Naive thymus-derived CD8-positive, alpha-beta T cell (primary cell): ENCODE measurements at places on chromosomes 5 and 9. TPM values are rescaled to one million over a fixed set of nuclear protein-coding genes. Genes with fewer than 3 reads are reported as not detected.

ZNF618 gene
- 0.68 TPM for total RNA-seq

ZNF300 gene
- 4.8 TPM for total RNA-seq

MCC gene
- 2.9 TPM for total RNA-seq

GPR151 gene
- total RNA-seq, result not detected

DNA sequence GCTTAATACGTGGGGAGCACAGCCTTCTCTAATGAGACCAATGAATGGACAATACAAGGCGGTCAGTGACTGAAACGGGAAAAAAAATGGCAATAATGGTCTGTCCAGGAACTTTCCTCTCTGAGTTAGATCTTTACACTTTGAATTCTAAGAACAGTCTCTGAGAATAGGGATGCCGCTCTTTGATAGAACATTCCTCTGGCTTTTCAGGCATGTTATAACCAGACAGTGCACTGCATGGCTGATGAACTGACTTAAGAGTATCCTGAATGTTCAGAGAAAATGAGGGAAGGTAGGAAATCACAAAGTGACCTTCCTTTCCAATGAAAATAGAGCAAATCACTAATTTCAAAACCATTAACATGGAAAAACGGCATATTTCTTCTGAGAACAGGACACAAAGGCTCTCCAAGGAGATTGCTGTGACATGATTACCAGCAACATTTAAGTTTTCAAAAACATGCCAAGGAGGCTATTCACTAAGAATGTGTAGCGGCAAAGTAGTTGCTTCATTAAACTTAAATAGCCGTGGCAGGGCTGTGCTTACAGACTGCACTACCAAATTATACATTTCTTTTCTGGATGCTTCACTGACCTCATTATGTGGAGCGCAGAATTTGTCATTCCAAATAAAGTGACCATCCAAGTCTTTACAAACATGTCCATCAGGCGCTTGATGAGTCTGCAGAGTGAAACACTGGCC lies 105.9 kb downstream of the MARCHF3 start:
- no peaks in the 10 kb centered on the region for H3K36me3 ChIP-seq
- H3K4me3 ChIP-seq, result no peak overlapping the region
- peaks cover 10% of the 10 kb centered on the region for H3K4me1 ChIP-seq
- no peaks in the 10 kb centered on the region for H3K27me3 ChIP-seq

DNA sequence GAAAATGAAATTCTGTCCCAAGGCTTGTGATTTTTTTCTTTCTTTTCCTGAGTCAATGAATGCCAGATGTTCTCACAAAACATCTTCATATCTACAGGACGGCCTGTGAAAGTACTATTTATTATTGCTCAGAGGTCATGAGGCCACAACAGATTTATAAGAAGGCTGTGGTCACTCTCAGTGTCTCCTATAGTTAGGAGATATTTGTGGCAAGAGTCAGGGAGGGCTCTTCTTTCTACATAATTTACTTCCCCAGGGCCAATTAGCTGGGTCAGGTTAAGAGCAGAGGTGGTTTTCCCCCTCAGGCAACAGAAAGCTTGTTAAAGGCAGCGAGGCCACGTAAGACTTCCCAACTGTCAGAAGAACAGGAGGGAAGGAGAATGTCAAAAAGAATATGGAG lies 248.7 kb downstream of the SLIT3 start:
- H3K27ac ChIP-seq, result no peak overlapping the region
- H3K36me3 ChIP-seq, result no peaks in the 10 kb centered on the region
- H3K4me3 ChIP-seq, result no peak overlapping the region
- DNase-seq, result no peak
- H3K27me3 ChIP-seq, result peaks cover 7% of the 10 kb centered on the region

DNA sequence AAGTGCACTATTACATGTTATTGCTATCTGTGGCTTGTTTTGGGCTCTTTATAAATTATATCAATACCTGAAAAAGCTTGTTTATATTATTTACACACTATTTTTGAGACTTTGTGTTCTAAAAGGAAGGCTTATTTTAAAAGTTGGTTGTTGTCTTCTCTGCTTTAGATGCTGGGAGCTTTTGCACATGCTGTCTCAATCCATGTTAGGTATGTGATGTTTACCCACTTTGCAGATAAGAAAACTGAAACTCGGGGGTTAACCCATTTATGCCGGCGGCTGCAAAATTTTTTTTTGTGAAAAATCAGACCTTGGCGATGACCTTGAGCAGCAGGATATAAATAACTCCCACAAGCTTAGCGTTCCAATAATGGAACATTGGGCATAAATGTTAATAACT lies 212.9 kb downstream of the RANBP17 start:
- H3K4me1 ChIP-seq, result no peaks in the 10 kb centered on the region
- H3K36me3 ChIP-seq, result no peaks in the 10 kb centered on the region
- DNase-seq, result no peak
- no peak overlapping the region for H3K27ac ChIP-seq

GRCh38 chr5:5079876-5080275 lies 60.3 kb upstream of the ADAMTS16 start:
- DNase-seq, result no peak
- no peaks in the 10 kb centered on the region for H3K4me1 ChIP-seq
- H3K27ac ChIP-seq, result no peak overlapping the region
- H3K4me3 ChIP-seq, result no peak overlapping the region

DNA sequence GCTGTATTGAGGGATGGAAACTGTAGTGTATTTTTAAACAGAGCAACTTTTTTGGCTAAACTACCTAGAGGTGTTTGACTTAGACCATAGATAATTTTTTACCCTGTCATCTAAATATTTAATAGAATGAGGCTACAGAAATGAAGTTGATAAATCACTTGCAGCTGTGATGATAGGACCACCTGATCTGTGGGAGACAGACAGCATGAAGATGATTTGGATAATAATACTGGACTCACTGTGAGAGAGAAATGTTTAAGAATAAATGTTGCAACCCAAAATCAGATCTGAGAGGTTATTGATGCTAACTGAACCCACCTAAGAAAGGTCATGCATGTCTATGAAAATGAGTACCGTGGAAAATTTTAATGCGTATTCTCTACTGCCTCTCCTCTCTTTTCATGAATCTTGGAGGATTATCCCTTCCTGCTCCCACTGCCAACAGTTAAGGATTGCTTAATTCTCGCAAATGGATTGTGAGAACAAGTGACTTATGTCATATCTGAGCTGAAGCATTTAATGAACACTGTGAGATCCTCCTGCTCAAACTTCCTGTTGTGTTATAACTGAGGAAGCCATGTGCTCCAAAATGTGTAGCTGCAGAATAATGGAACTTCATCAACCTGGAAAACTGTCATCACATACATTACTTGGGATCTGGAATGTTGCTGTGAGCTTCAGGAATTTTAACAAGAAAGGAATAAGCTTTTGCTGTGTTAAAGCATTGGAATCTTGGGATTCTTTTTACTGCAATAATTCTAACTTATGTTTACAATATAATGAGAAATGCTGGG lies 617.9 kb upstream of the CDH18 start:
- H3K4me3 ChIP-seq, result no peak overlapping the region
- H3K36me3 ChIP-seq, result no peaks in the 10 kb centered on the region
- no peaks in the 10 kb centered on the region for H3K4me1 ChIP-seq
- no peak overlapping the region for H3K27ac ChIP-seq

GRCh38 chr9:125966466-125966865 lies 219.3 kb downstream of the PBX3 start:
- H3K27me3 ChIP-seq, result no peaks in the 10 kb centered on the region
- H3K4me1 ChIP-seq, result no peaks in the 10 kb centered on the region
- H3K27ac ChIP-seq, result no peak overlapping the region
- DNase-seq, result no peak
- H3K4me3 ChIP-seq, result no peak overlapping the region
- H3K36me3 ChIP-seq, result peaks cover 43% of the 10 kb centered on the region

DNA sequence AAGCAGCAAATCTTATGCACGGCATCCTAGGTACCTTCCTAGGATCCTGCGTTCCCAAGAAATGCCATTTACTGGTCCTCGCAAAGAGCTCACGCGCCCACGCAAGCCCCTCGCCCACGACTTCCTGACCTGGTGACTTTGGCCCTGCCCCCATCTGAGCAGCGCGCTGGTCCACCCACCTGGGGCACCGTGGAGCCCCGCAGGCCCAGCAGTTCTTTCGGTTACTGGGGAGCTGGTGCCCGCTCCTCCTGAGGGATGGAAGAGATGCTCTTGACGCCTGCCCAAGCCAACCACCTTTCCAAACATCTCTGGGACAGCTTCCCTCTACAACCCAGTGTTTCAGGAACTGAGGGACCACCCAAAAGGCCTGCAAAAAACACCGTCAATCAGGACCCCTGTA lies 16.7 kb downstream of the EQTN start:
- H3K27ac ChIP-seq, result no peak overlapping the region
- peaks cover 29% of the 10 kb centered on the region for H3K27me3 ChIP-seq
- no peak for DNase-seq

- DNase-seq, result no peak
- peaks cover 11% of the 10 kb centered on the region for H3K27me3 ChIP-seq
- no peak overlapping the region for H3K27ac ChIP-seq
- no peaks in the 10 kb centered on the region for H3K4me1 ChIP-seq
- H3K4me3 ChIP-seq, result no peak overlapping the region
These were observed 371.4 kb downstream of the PSAT1 start for GRCh38 chr9:78668148-78668832.

TAF11L4 gene
- total RNA-seq, result not detected

NMUR2 gene
- total RNA-seq, result not detected

PPP1R26 gene
- total RNA-seq, result 0.22 TPM

DNA sequence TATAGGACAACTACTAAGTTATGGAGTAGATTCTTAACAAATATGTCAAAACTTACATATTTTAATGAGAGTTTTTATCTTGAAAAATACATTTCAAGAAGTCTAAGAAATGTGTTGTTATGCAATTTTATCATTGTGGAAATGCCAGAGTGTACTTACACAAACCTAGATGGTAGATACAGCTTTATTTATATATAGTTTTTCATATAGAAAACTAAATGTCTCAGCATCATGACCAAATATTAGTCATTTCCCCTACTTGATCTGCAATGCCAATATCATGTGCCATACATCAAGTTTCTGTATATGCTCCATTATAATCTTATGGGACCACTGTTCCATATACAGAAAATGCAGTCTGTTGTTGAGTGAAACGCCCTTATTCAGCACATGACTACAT lies 28.7 kb downstream of the CAST start:
- H3K4me3 ChIP-seq, result no peak overlapping the region
- H3K27me3 ChIP-seq, result no peaks in the 10 kb centered on the region
- H3K36me3 ChIP-seq, result no peaks in the 10 kb centered on the region
- no peak for DNase-seq
- H3K4me1 ChIP-seq, result peaks cover 29% of the 10 kb centered on the region

DNA sequence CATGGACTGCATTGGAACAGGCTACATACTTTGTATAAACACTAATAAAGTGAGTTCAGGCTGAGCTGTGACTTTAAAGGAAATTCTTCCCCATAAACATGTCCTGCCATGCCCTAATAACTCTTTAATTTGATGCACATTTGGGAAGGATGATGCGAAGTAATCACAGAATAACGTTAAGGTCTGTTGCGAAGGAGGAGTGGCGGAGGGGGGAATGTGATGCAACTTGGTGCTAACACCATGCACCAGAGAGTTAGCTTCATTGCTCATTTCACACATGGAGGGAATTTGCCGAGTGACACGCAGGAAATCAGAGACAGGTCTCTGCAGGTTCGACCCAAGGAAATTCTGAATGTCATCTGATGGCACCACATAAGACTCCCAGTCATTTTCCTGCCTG lies 32.9 kb downstream of the SLIT3 start:
- DNase-seq, result no peak
- no peaks in the 10 kb centered on the region for H3K27me3 ChIP-seq
- H3K27ac ChIP-seq, result no peak overlapping the region

DNA sequence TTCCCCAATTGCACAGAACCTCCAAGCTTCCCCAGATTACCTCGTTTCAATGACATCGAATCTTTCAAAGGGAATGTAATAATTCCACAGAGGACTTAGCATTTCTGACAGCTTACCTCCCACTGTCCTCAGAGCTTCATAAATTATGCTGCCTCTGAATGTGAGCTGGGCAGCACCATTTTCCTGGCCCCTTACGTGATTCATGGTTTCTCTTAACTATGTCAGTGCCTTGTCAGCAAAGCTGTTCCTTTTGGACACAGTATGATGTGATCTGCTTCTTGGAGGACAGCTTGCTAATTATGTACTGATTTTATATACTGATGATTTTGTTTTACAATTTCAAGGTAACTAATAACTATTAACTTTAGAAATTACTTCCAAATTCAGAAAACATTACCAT lies 27.7 kb upstream of the SSBP2 start:
- DNase-seq, result no peak
- H3K36me3 ChIP-seq, result no peaks in the 10 kb centered on the region
- peak overlapping the region; percentile 95 for H3K27ac ChIP-seq
- peaks cover 22% of the 10 kb centered on the region for H3K4me1 ChIP-seq
- H3K4me3 ChIP-seq, result peak overlapping the region; percentile 88

DNA sequence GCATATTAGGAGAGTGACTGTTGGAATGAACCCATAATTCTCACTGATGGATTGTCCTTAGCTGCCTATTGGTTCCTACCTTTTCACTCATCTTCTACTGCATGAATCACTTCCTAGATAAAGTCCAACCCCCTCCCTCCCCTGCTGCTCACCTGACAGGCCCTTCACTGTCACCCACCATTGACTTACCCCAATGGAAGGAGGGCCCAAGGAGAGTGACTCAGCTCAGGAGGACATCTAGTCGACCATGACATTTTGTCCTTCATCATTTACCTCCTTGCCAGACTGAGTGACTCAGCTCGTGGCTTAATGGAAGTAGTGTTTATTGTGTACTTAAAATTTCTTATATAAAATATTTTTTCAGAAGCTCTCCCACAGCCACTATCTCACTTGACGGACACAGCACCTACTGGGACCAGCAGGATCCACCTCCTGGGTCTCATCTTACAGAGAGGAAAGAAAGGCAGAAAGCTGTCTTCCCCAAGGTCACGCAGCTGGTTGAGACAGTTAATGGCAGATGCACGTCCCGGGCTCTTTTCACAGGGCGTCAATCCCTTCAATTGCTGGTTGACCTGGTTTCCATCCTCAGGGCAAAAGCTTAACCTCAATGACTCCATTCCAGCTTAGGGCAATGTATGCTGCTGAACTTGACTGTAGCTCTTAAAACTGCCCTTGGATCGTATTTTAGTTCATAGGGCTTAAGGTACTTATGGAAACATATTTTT lies 142.3 kb downstream of the MARCHF11 start:
- no peak overlapping the region for H3K27ac ChIP-seq
- no peaks in the 10 kb centered on the region for H3K4me1 ChIP-seq
- no peaks in the 10 kb centered on the region for H3K27me3 ChIP-seq
- H3K36me3 ChIP-seq, result no peaks in the 10 kb centered on the region

CAVIN4 gene
- 0.18 TPM for total RNA-seq

BHMT gene
- not detected for total RNA-seq

DNA sequence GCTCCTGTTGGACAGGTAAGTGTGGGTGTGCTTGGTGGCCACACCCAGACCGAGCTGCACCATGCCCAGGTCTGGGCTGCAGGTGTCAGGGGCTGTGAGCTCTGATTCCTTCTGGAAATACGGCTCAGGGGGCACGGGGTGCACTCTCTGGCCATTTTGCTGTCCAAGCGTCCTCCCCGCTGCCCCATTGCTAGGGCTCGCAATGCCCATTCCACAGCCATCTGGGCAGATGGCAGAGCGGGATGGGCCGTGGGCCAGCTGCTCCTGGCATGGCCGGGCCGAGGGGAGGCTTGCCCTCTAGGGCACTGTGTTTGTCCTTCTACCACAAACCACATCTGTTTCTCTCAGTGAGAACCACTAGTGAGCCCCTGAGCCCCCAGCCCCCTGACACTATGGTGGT lies 67.9 kb upstream of the RXRA start:
- H3K4me3 ChIP-seq, result no peak overlapping the region
- H3K4me1 ChIP-seq, result no peaks in the 10 kb centered on the region
- no peaks in the 10 kb centered on the region for H3K36me3 ChIP-seq
- DNase-seq, result no peak
- no peaks in the 10 kb centered on the region for H3K27me3 ChIP-seq
